Forelimb muscle (tissue), 1 donor: ENCODE measurements at places on chromosomes 11 and 22. TPM values are rescaled to one million over a fixed set of nuclear protein-coding genes. Genes with fewer than 3 reads are reported as not detected.

The CCDC87 gene
- polyA plus RNA-seq: 0.06 TPM

The TENM4 gene
- polyA plus RNA-seq: 5.2 TPM

The OLFML1 gene
- polyA plus RNA-seq: 35.0 TPM

The USH1C gene
- 0.85 TPM for polyA plus RNA-seq

The OR52A1 gene
- 0.03 TPM for polyA plus RNA-seq

The OR5A1 gene
- not detected for polyA plus RNA-seq

The CDK2AP2 gene
- 16.2 TPM for polyA plus RNA-seq

The DDTL gene
- 4.6 TPM for polyA plus RNA-seq

The LRRC55 gene
- 1.4 TPM for polyA plus RNA-seq

The SC5D gene
- 26.2 TPM for polyA plus RNA-seq

The OR8A1 gene
- polyA plus RNA-seq: 0.25 TPM

The PGR gene
- polyA plus RNA-seq: not detected
